ENCODE measurements at places on chromosomes 3 and 15.

GRCh38 chr3:116873142-116873541 is 163.6 kb downstream of the TUSC7 start:
- DNase-seq, result no peak

DNA sequence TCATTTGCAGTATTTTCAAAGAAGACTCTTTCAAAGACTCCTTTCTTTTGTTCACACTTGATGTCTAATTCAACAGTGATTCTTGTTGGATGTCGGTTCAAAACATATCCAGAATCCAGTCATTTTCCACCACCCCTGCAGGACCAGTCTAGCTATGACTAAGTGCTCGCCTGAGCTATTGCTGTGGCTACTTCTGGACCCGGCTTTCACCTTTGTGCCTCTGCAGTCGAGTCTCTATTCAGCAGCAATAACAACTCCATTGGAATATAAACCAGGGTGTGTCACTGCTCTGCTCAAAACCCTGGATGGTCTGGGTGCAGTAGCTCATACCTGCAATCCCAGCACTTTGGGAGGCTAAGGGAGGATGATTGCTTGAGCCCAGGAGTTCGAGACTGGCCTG is 55.0 kb downstream of the PRICKLE2 start:
- DNase-seq, result no peak

- DNase-seq, result no peak
Observed at GRCh38 chr15:44598892-44599291, 61.9 kb downstream of the EIF3J start.

GRCh38 chr3:188006726-188007393 is 147.1 kb upstream of the LPP start:
- DNase-seq, result peak; percentile 97

GRCh38 chr15:91227766-91228165 is 127.7 kb downstream of the SV2B start:
- no peak for DNase-seq
